Camera-type eye (tissue), 1 donor: ENCODE measurements at places on chromosomes 12 and 14. TPM values are rescaled to one million over a fixed set of nuclear protein-coding genes. Genes with fewer than 3 reads are reported as not detected.

ZNF384 gene
- 40.8 TPM for total RNA-seq

CD163L1 gene
- 7.4 TPM for total RNA-seq

TNS2 gene
- 52.0 TPM for total RNA-seq

MYF5 gene
- total RNA-seq = 4.5 TPM

GPRC5A gene
- total RNA-seq = 6.4 TPM

MUCL1 gene
- not detected for total RNA-seq

OVCH1 gene
- total RNA-seq = 0.33 TPM

KRT73 gene
- total RNA-seq = not detected

WDR20 gene
- total RNA-seq = 55.5 TPM

DPF3 gene
- 34.4 TPM for total RNA-seq

MON2 gene
- 208 TPM for total RNA-seq
